NCI-H2171 treated with DMSO at 0.1 percent for 48 hours (cell line): ENCODE measurements at places on chromosomes 5 and 9.

DNA sequence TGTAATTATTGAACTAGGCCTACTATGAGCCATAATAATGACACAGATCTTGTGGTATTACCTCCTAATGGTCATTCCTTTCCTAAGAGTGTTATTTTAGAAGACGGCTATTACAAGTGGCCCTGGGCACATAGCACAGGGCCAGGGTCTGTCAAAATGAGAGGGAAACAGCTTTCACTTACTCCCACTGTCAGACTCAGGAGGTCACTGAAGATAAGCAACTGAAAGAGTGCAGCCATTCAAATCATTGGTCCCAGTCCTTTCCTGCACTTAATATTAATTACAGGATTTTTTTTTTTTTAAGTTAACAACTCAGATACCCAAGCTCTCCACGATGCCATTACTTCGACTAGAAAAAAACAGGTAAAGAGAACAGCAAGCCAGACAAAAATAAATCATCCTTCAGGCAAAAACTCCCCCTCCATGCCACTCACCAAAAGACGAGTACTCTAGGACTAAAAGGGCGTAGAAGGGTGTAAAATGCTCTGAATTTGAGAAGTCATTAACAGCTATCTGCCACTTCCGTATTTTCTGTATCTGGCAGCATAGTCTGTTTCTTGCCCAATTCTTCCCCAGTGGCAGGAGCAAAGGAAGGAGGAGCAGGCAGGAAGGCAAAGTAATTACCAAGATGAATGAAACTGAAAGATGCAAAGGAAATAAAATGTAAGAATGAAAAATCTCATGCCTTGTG is 87.4 kb downstream of the ZNF608 start:
- DNase-seq, result no peak

DNA sequence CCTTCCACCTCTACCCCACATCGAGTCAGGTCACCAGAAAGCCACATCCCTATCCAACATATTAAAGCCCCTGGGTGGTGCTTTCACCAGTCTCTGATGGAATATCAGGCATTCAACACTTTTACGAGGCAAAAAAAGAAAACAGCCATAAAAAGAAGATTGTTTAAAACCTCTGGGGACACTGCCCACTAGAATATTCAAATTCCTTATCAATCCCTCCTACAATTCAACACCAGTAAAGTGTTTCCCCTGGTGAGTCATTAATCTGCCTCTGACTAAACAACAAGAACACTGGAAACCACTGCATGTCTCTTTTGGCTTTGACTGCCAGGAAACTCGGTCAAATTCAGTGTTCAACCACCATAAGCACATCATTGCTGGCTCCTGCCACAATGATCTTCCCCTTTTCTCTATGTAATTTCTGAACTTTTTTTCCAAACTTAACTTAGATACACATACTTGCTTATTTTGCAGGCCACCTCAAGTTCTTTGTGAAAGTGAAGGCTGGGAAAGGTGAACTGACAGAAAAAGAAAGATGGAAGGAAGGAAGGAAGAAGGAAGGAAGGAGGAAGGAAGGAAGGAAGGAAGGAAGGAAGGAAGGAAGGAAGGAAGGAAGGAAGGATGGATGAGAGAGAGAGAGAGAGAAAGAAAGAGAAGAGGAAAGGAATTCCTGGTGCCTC is 105.3 kb downstream of the PAX5 start:
- no peak for DNase-seq

GRCh38 chr9:73573235-73573634 is 421.6 kb downstream of the ANXA1 start:
- DNase-seq, result peak; percentile 91

DNA sequence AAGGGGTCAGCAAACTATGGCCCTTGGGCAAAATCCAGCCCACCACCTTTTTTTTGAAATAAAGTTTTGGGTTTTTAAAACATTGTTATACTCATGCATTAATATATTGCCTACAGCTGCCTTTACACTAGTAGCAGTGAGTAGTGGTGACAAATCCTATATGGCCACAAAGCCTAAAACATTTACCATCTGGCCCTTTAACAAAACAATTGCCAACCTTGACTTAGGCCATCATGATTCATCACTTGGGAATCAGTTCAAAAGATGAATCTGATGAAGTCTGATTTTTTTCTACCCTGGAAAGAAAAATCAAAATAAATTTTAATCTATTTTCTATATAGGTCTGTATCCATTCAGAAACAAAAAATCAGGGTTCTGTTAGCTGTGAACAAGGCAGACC is 484.9 kb downstream of the BNC2 start:
- DNase-seq, result no peak

- no peak for DNase-seq
Observed at GRCh38 chr5:145975361-145976066, 39.1 kb downstream of the SH3RF2 start.

- no peak for DNase-seq
Observed at GRCh38 chr9:107674721-107675277, 185.2 kb upstream of the KLF4 start.

DNA sequence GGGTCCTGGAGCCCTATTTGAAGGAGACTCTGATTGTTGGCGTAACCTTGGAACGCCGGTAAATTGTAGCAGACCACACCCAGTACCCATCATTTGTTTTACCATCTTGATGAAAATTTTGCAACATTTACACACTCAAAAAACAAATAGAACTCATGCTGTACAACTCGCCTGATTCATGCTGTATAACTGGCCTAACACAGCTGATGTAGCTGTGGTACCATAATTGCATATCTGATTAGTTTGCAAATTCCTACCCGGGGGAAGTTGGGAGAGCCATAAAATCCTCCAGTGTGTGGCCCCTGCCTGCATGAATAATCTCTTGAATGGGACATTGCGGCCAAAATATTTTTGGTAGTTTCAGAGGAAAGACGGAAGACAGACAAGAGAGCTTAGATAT is 9.7 kb downstream of the NIPAL4 start:
- DNase-seq, result no peak

DNA sequence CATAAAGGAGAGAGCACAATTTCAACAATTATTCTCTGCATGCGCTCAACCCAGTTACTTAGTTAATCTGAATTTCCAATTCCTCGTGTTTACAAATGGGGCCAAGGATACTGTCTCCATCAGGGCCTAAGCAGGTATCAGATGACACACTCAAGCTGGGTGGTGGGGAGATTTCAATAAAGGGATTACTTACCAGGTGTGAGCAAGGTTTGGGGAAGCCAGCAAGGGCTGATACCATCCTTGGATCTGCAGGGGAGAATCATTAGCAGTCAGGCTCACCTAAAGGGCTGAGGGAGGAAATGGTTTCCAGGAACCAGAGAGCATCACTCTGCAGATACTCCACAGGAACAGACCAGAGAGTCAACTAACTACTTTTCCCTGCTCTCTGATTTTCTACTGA is 487.1 kb downstream of the NTRK2 start:
- no peak for DNase-seq

DNA sequence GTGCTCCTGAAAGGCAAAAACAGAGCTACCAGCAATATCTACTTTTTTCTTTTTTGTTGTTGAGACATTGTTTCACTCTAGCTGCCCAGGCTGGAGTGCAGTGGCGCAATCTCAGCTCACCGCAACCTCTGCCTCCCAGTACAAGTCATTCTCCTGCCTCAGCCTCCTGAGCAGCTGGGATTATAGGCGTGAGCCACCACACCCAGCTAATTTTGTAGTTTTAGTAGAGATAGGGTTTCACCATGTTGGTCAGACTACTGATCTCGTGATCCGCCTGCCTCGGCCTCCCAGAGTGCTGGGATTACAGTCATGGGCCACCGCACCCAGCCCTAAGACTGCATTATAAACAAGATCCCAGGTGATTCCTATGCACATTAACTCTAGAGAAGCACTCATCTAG is 17.0 kb downstream of the PLPP1 start:
- DNase-seq, result peak; percentile 33

DNA sequence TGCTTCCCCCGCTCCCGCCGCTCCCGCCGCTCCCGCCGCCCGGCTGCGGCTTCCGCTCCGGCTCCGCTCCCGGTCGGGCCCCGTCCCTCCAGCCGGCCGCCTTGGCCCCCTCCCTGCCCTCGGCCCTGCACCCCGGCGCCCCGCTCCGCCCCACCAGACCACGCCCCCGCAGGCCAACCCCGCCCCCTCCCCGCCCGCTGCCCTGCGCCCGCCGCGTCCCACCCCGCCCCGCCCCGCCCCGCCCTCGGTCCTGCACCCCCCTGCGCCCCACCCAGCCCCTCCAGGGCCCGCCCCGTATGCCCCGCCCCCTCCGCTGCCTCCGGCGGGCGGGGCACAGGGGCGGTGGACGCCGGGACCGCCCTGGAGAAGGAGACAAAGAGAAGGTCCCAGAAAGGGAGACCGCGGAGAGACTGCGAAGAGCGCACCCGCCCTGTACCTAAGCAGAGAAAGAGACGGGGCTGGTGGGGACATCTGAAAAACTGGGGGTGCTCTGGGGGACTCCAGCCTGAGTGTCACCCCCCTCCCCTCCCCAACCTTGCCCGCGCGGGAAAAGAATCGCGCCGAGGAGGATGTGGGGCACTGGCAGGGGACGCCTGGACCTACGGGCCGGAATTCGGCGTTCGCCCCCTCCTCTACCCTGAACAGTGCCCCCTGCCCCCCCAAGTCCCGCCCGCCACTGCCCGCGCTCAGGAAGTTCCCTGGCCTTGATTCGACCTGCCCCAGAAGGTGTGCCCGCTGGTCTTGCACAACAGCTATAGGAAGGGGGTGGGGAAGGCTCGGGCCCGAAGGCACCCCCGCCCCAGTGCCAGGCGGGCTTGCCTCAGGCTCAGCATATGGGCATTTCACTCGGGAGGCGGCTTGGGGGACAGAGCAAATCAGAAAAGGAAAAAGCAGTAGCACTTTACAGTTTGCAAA is 42.8 kb upstream of the STXBP1 start:
- peak; percentile 90 for DNase-seq

GRCh38 chr9:131636593-131636992 is 91.3 kb downstream of the PRRT1B start:
- no peak for DNase-seq

- no peak for DNase-seq
Observed at GRCh38 chr5:134620634-134621033, 12.0 kb downstream of the SAR1B start.

GRCh38 chr9:34451545-34451944 is 6.8 kb downstream of the FAM219A start:
- no peak for DNase-seq

- DNase-seq, result no peak
Observed at GRCh38 chr5:138391859-138392386, 39.4 kb downstream of the KDM3B start.

DNA sequence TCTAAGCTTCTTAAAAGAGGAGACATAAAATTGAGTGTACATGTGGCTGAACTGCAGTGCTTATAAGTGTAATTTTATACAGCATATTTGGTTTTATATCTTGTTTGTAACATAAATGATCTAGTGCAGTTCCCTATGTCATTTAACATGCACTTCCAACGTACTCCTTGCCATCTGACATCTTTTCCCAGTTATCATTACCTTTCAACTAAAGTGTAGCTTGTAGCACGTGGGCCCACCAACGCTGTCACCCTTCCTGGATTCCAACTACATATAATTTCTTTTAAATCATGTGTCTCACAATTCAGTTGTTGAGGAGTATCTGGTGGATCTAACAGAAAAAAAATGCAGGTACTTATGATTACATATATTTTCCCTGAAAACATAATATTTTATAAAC is 50.1 kb downstream of the LIFR start:
- DNase-seq, result no peak

DNA sequence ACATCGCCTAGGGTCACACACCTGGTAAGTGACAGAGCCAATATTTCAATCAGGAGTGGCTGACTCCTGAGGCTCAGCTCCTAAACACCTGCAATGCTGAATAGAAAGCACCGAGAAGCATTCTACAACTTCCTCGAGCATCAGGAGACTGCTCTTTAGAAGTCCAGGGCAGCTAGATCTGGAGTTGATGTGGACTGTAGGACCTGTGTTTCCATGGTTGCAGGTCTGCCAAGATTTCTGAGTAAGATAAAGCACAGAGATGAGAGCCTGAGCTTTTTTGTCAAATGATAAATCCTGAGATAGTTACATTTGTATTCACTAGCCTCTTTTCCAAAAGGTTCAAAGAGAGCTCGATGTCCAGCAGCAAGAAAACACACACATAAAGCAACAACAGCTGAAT is 43.8 kb downstream of the YIPF5 start:
- DNase-seq, result no peak

DNA sequence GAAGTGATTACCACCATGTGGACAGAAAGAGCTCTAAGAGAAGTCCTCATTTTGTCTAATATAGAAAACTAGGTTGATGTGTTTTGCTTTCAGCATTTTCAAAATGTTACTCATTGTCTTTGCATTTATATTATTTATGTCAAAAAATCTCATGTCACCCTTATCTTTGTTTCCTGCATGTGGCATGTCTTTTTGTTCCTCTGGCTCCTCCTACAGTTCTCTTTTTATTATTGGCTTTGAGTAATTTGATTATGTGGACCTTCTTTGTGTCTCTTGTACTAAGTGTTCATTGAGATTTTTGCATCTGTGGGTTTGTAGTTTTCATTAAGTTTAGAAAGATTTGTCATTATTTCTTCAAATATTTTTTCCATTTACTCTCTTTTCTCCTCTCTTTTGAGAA is 58.8 kb downstream of the GNG10 start:
- DNase-seq, result no peak

GRCh38 chr5:152147286-152147685 is 222.6 kb upstream of the GLRA1 start:
- DNase-seq, result no peak

DNA sequence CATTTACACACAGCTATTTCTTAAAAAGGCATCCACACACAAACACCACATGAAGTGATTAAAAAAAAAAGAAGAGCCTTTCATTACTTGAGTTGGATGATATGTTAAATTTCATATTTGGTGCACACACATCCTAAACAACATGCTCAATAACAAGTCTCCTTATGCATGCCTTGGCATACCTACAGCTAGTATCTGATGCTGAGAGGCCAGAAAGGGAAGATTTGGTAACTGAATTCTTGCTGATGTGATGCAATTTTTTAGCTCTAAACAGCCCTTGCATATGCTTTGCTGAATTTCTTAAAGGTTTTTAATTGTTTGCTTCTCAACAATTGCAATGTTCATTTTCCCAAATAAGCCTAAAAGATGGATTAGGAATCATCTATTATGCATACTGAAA is 338.8 kb downstream of the ARL15 start:
- no peak for DNase-seq

DNA sequence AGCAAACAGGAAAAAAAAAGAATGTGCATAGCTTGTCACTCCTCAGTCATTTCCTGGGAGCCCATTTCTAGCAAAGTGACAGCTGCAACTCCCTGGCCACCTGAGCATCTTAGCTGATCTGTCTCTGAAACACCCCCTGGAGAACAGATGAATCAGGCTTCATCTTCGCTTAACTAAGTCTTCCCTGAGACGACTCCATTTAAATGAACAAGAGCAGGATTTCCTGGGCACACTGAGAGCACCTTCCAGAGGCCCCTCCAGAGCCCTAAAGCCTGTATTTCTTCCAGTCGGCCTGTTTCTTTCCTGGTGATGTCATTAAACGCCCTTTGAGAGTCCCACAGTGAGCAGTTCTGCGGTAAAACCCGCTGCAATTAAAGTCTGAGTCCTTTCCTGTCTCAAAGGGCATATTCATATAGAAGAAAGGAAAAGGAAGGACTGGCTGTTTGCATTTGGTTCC is 13.9 kb downstream of the TGFBI start:
- DNase-seq, result peak; percentile 17

- DNase-seq, result no peak
Observed at GRCh38 chr5:23483090-23483489, 24.3 kb upstream of the PRDM9 start.

GRCh38 chr5:163318707-163319106 is 118.7 kb upstream of the CCNG1 start:
- DNase-seq, result no peak

GRCh38 chr5:179668391-179668790 is 12.4 kb downstream of the CBY3 start:
- no peak for DNase-seq

GRCh38 chr9:99340281-99340680 is 118.2 kb downstream of the SEC61B start:
- DNase-seq, result no peak

GRCh38 chr5:141208478-141208877 is at the start of gene PCDHB12:
TSS of gene PCDHB12 (plus strand) at chr5:141208719. CDS start at chr5:141208908, 189 bp downstream.
- DNase-seq, result peak; percentile 7
